Regular cardiac myocyte (primary cell): ENCODE measurements at places on chromosomes 16 and 17. TPM values are rescaled to one million over a fixed set of nuclear protein-coding genes. Genes with fewer than 3 reads are reported as not detected.

ENPP7 gene
- total RNA-seq, result not detected in 2 replicates

SCGB1C2 gene
- total RNA-seq, result not detected in 2 replicates

SLC9A5 gene
- total RNA-seq, result 1.2 and 2.3 TPM in 2 replicates

SPATA32 gene
- under 0.01 TPM in 1 of 2 replicates, not detected in the other for total RNA-seq

NKD1 gene
- under 0.01 TPM in 1 of 2 replicates, not detected in the other for total RNA-seq

WFIKKN1 gene
- under 0.01 and 0.19 TPM in 2 replicates for total RNA-seq

CHTF18 gene
- total RNA-seq, result 7.9 and 34.1 TPM in 2 replicates

SOCS1 gene
- total RNA-seq, result 1.4 and 1.7 TPM in 2 replicates

ZSWIM7 gene
- total RNA-seq, result 10.0 and 11.8 TPM in 2 replicates

CCT6B gene
- 0.38 and 1.1 TPM in 2 replicates for total RNA-seq

NOG gene
- 0.77 and 16.1 TPM in 2 replicates for total RNA-seq
